AG10803 (cell line): ENCODE measurements at places on chromosomes 7 and 10.

DNA sequence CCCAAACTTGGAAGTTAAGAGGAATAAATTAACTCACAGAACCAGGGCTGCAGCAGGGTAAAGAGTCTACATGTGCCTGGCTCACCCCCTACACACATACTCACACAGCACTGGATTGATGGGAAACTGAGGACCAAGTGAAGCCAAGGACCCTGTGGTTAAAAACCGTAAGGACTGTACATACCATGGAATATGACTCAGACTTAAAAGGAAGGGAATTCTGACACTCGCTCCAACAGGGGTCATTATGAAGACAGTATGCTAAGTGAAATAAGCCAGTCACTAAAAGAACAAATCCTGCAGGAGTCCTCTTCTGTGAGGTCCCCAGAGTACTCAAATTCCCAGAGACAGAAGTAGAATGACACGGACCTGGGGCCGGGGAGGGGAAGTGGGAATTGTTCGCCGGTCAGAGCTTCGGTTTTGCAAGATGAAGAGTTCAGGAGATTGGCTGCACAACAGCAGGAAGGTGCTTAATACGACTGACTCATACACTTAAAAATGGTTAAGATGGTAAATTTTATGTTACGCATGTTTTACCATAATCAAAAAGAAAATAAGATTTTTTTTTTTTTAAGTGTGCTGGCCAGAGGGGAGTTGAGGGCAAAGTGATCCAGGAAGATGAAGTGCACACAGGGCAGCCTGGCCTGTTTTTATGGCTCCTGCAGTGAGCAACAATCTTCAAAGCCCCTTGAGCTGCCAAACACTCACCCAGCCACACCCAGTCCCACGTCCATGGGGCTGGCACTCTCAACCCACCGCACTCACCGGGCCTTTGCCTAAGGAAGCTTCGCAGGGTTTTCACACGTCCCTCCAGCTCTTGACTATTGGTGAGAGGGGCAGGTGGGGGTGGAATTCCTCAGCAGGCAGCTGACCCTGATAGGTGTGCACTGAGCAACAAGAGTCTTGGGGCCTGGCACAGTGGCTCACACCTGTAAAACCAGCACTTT, 26.4 kb downstream of the DRGX start:
- DNase-seq: no peak

DNA sequence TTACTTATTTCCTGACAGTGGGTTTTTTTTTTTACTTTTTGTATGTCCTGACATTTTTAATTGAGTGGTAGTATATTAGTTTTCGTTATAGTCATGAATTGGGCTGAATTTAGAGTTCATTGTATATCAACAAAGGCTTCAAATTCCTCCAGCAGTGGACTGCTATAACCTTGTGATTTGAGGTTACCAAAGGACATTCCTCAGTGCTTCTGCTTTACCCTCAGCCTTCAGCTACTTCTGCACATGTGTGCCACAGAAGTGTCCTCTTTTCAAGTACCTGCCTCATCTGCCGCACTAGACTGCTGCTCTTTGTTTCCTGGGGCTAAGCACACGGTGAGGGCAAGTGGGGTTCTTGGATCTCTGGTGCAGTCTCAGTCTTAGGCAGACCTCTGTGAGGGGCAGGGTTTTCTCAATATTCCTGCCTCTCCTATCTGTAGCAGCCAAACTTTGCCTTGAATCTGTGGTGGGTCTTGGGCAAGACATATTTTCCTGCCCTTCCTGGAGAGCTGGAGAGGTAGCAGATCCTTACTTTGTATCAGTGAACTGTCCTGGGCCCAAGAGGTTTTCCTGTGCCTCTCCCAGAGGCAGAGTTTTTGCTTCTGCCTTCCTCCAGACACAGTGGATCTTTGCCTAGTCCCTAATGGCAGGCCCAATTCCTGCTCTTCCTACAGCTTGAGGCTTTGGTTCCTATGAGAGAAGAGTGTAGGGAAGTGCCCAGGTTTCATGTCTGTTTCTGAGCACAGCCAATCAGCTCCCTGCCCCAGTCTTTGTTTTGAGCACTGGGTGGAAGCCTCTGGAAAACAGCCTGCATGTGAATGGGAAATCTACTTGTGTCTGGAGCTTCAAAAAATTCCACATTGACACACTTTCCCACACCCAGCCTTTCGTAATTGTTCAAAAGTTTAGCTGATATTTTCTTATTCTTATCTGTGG, 39.0 kb upstream of the STRIP2 start:
- DNase-seq: no peak

- no peak for DNase-seq
Measured at GRCh38 chr10:12401466-12401865, 52.1 kb downstream of the CAMK1D start.

GRCh38 chr10:121157998-121158397, 306.8 kb downstream of the WDR11 start:
- no peak for DNase-seq

- peak; percentile 9 for DNase-seq
Measured at GRCh38 chr7:77238703-77239136, 39.1 kb upstream of the FGL2 start.
